ENCODE measurements at places on chromosomes 3 and 15. TPM values are rescaled to one million over a fixed set of nuclear protein-coding genes. Genes with fewer than 3 reads are reported as not detected.

DNA sequence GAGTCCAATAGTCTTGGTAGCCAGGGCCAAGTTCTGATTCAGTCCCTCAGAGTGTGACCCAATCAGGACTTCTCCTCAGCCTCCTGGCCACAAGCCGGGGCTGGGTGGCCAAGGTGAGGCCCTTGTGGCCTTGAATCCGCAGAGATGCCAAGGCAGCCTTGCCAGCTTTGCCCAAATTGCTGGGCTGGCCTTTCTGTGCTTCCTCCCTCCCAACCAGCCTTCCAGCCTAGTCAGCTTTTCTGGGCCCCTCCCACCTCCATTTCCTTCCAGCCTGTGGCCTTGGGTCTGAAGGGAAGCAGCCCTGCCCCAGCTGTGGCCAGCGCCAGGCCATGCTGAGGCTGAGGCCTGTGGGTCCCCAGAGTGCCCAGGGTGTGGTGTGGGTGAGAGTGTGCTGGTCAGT is 34.3 kb upstream of the ANKDD1A start:
- DNase-seq, result no peak
- H3K27ac ChIP-seq, result peak overlapping the region; percentile 39
- H3K4me3 ChIP-seq, result no peak overlapping the region
- no peaks in the 10 kb centered on the region for H3K27me3 ChIP-seq

DNA sequence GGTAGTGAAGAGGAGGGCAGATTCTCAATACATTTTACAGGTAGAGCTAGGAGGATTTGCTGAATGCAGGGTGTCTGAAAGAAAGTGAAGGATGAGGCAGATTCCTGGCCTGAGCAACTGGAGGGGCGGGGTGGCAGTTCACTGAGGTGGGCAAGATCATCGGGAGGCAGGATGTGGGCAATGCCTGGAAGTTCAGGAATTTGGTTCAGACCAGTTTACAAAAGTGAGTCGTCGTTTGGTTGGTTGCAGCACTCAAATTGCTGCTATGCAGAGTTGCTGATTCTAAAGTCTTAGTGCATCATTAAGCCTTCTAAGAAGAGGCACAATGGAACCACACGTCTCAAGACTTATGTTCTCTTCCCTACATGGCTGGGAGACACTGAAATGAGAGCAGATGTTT is 134.0 kb downstream of the MFSD1 start:
- no peak overlapping the region for H3K27ac ChIP-seq
- H3K4me3 ChIP-seq, result no peak overlapping the region
- DNase-seq, result no peak
- no peaks in the 10 kb centered on the region for H3K36me3 ChIP-seq
- no peaks in the 10 kb centered on the region for H3K4me1 ChIP-seq

The IL20RB gene
- 0.56 TPM for total RNA-seq

DNA sequence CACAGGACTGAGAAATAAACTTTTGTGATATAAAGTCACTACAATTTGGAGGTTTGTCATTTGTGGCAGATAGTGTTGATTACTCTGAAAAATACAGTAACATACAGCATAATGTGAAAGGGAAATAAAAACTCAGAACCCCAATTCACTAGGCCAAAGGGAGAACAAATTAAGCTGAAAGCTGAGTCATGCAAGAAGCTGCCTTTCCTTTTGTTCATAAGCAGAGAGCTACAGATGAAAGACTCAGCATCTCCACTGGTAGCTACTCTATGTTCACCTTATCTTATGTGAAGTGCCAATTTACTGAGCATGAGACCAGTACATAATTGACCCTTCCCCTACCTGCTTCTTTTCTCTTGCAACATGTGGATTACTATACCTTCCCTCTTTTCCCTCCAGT is 19.3 kb upstream of the SLTM start:
- H3K27me3 ChIP-seq, result no peaks in the 10 kb centered on the region
- peak; percentile 52 for DNase-seq
- peaks cover 3% of the 10 kb centered on the region for H3K4me1 ChIP-seq
- no peak overlapping the region for H3K4me3 ChIP-seq

DNA sequence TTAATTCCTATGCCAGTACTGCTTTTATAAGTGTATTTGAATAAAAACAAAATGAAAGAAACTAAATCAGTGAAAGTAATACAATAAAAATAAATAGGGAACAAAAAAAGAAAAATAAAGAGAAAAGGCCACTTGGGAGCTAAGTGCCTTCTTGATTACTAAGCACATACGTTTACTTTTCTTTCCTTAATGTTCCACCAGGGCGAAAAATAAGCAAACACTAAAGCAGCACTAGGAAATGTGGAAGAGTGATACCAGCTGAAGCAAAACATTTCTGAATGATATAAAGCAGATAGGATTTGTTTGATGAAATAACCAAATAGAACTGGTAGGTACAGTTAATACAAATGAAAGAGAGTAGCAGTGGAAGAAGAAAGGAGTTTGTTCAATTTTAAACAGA is 132.8 kb upstream of the ZPLD1 start:
- no peak for DNase-seq
- H3K36me3 ChIP-seq, result no peaks in the 10 kb centered on the region
- H3K27ac ChIP-seq, result no peak overlapping the region

GRCh38 chr3:177426878-177427495 is 229.7 kb upstream of the TBL1XR1 start:
- no peaks in the 10 kb centered on the region for H3K27me3 ChIP-seq

DNA sequence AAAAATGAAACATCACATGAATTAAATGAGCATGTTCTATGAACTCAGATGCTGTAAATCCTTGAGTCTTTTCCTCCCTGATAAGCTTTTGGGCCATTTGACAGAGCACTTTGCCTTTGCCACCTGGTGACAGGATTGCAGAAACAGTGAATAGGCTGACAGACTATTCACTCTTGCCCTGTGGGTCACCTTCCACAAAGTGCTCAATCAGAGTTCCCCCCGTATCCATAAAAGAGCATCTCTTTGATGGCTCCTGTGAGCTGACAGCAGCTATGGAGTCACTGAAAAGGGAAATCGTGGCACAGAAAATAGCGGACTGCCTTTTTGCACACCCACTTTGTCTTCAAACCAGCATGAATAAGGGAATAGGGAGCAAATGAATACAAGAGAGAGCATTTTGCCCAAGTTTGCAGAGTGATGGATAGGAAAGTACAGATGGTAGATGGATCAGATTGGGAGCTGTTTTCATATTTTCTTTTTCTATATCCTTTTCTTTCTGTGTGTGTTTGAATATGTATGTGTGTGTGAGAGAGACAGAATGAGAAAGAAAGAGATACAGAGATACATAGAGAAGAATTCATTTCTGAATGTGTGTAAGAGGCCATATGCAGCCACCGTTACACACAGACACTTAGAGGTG is 37.8 kb upstream of the GOLM2 start:
- H3K4me3 ChIP-seq, result no peak overlapping the region
- no peaks in the 10 kb centered on the region for H3K36me3 ChIP-seq
- no peak for DNase-seq
- H3K27me3 ChIP-seq, result no peaks in the 10 kb centered on the region
- no peaks in the 10 kb centered on the region for H3K4me1 ChIP-seq
- no peak overlapping the region for H3K27ac ChIP-seq

The ZBTB47 gene
- 10.9 TPM for total RNA-seq

The LINGO1 gene
- total RNA-seq, result not detected
